ENCODE measurements at places on chromosomes 7 and 10. TPM values are rescaled to one million over a fixed set of nuclear protein-coding genes. Genes with fewer than 3 reads are reported as not detected.

SLC39A12 gene
- not detected for total RNA-seq

CYP2E1 gene
- total RNA-seq: 0.49 TPM

CPA1 gene
- not detected for total RNA-seq

TMEM270 gene
- total RNA-seq: not detected

CDH23 gene
- total RNA-seq: 2.0 TPM

SPDYE9 gene
- not detected for total RNA-seq

PDE1C gene
- total RNA-seq: 1.1 TPM

ADAMTS14 gene
- total RNA-seq: 0.30 TPM

DNA sequence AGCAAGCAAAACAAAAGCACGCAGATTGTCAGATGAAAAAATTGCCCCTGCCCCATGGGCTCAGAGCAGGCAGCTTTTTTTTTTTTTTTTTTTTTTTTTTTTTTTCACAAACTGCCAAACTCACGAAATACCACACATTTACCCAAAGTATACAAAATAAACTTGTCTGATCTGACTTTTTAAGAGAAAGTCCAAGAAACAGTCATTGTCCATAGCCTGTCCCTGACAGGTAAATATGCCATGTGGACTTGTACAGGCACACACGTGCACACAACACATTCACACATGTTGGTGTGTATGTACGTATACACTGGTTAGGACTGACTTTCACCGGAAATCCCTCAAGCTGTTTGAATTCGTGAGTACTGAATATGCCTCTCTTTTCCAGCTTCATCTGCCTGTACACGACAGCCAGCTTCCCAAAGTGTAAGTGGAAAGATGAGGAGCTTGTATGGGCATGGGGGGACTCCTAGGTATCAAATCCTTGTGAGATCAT, 929 bp upstream of the HGF start:
- H3K4me1 ChIP-seq: peaks cover 17% of the 10 kb centered on the region
- H3K27ac ChIP-seq: peak overlapping the region; percentile 86
- H3K4me3 ChIP-seq: no peak overlapping the region
- H3K27me3 ChIP-seq: no peaks in the 10 kb centered on the region

GRCh38 chr10:97071496-97071895, 114.3 kb downstream of the SLIT1 start:
- H3K36me3 ChIP-seq: peaks cover 3% of the 10 kb centered on the region
- H3K4me1 ChIP-seq: peaks cover 4% of the 10 kb centered on the region
- H3K27me3 ChIP-seq: peaks cover 17% of the 10 kb centered on the region

DNA sequence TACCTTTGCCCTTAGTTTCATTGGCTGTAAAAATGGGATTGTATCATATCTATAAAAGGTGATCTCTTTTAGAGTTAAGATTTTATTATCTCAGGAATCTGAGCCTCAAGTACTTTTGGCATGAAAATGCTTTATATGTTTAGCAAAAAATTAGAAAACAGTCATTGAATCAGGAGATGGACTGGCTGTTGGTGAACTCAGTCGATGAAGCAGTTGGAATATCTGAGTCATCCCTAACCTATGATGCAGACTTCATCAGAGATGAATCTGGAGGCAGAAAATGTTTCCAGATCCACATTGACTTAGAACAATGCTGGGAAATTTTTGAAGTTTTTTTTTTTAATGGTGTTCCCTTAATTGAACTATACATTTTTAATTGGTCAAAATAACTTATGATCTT, 228.5 kb downstream of the SLC25A13 start:
- no peak overlapping the region for H3K4me3 ChIP-seq
- H3K4me1 ChIP-seq: no peaks in the 10 kb centered on the region
- no peaks in the 10 kb centered on the region for H3K36me3 ChIP-seq
- H3K27me3 ChIP-seq: peaks cover 7% of the 10 kb centered on the region

DNA sequence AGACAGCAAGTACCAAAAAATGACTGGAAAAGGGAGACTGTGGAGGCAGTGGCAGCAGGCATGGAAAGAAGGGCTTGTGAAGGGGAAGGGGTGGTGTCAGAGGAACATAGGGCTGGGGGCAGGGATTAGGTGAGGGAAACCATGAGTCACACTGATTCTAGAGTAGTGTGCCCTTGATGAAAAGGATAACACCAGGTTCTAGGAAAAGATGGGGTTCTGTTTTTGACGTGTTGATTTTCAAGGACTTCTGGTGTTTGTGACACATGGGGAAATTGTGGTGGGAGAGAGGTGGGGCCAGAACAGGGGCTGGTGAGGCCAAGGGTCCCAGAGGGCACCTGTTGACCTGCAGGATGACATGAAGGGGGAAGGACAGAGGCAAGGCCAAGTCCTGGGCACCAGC, 57.1 kb downstream of the FIGNL1 start:
- H3K4me1 ChIP-seq: no peaks in the 10 kb centered on the region
- DNase-seq: no peak

GRCh38 chr10:3167611-3168330, 4.8 kb downstream of the PITRM1 start:
- no peak overlapping the region for H3K4me3 ChIP-seq
- H3K27me3 ChIP-seq: no peaks in the 10 kb centered on the region
- DNase-seq: no peak
- H3K27ac ChIP-seq: peak overlapping the region; percentile 50

DNA sequence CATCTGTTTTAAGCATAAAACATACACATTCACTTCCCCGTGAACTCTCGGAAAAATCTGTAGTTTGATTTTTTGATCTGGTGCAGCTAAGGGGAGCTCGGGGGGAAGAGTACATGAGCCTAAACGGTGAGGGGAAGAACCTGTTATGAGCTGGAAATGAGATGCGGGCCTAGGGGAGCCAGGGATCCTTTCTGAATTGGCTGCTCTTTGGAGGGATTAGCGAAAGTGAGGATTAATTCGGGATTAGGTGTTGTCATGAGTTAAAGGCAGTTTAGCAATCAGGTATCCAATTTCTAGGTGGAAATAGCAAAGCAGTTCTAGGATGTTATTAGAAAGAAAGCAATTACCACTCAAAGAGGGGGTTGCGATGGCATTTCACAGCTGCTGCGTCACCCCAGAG, 51.1 kb upstream of the ADARB2 start:
- DNase-seq: no peak
- no peaks in the 10 kb centered on the region for H3K4me1 ChIP-seq
- H3K27me3 ChIP-seq: no peaks in the 10 kb centered on the region
- H3K4me3 ChIP-seq: no peak overlapping the region

GRCh38 chr10:13234172-13234571, at the start of gene UCMA:
TSS of gene UCMA (minus strand) at chr10:13234374. CDS start at chr10:13234258, 116 bp downstream.
- no peaks in the 10 kb centered on the region for H3K4me1 ChIP-seq
- no peak within 1 kb of the TSS for H3K27ac ChIP-seq
- no peak within 1 kb of the TSS for H3K4me3 ChIP-seq
- H3K36me3 ChIP-seq: no peaks in the 10 kb centered on the region
- no peaks in the 10 kb centered on the region for H3K27me3 ChIP-seq

DNA sequence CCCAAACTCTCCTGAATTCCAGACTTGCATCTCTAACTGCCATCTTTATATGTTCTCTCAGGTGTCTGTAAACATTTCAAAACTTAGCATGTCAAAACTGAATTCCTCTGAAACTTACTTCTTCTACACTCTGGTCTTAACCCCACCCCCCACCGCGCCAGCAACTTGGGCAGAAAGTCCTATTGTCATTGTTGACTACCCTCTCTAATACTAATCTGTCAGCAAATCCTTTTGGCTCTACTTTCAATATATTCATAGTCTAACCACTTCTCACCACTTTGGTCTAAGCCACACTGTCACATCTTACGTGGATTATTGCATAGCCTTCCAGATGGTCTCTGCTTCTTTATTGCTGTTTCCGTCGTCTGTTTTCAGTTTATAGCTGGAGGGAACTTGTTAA, 86.6 kb downstream of the AHCYL2 start:
- no peaks in the 10 kb centered on the region for H3K27me3 ChIP-seq
- peaks cover 5% of the 10 kb centered on the region for H3K4me1 ChIP-seq
- no peak overlapping the region for H3K4me3 ChIP-seq
- H3K36me3 ChIP-seq: peaks cover 7% of the 10 kb centered on the region
- H3K27ac ChIP-seq: no peak overlapping the region

- no peaks in the 10 kb centered on the region for H3K27me3 ChIP-seq
- no peak overlapping the region for H3K4me3 ChIP-seq
- no peak for DNase-seq
- H3K27ac ChIP-seq: no peak overlapping the region
- H3K36me3 ChIP-seq: peaks cover 3% of the 10 kb centered on the region
Observed at GRCh38 chr10:77864151-77864851, 62.3 kb downstream of the DLG5 start.

DNA sequence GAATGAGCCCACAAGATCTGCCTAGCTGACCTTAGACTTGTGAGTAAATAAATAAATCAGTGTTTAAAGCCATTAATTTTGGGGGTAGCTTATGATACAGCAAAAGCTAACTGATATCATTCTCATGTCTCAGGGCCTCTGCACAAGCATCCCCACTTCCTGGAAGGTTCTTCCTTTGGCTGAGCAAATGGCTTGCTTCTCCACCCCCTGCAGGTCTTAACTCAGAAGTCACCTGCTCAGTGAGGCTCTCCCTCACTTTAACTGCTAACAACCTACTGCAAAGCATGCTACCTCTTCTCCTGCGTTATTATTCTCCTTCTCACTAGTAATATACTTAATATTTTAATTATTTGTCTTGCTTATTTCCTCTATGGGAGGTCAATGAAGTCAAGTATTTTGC, 167.3 kb downstream of the TPK1 start:
- H3K4me3 ChIP-seq: no peak overlapping the region
- no peak overlapping the region for H3K27ac ChIP-seq
- no peaks in the 10 kb centered on the region for H3K27me3 ChIP-seq
- H3K4me1 ChIP-seq: no peaks in the 10 kb centered on the region
- DNase-seq: no peak

- no peaks in the 10 kb centered on the region for H3K27me3 ChIP-seq
- H3K4me1 ChIP-seq: peaks cover 5% of the 10 kb centered on the region
- H3K4me3 ChIP-seq: no peak overlapping the region
- no peaks in the 10 kb centered on the region for H3K36me3 ChIP-seq
Observed at GRCh38 chr10:77104459-77104980, 533.1 kb downstream of the KCNMA1 start.

DNA sequence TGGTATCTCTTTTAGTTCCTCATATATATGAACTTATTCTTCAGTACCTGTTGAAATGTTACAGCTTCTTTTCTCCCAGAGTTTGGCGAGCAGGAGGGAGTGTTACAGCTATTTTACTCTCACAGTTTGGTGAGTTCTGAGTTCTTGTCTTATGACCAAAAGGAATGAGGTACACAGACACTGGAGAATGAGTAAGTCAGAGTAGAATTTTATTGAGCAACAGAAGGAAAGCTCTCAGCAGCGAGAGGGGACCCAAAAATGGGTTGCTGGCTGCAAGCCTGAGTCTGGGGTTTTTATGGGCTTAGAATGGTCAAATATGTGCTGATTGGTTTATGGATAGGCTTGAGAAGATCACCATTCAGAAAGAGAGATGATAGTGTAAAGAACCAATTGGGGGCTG, 175.2 kb downstream of the CDK14 start:
- H3K36me3 ChIP-seq: peaks cover 12% of the 10 kb centered on the region
- H3K4me3 ChIP-seq: no peak overlapping the region
- peaks cover 13% of the 10 kb centered on the region for H3K4me1 ChIP-seq
- no peak for DNase-seq

GRCh38 chr7:23272275-23272674, 25.7 kb downstream of the GPNMB start:
- no peak for DNase-seq
- H3K27me3 ChIP-seq: peaks cover 6% of the 10 kb centered on the region

DNA sequence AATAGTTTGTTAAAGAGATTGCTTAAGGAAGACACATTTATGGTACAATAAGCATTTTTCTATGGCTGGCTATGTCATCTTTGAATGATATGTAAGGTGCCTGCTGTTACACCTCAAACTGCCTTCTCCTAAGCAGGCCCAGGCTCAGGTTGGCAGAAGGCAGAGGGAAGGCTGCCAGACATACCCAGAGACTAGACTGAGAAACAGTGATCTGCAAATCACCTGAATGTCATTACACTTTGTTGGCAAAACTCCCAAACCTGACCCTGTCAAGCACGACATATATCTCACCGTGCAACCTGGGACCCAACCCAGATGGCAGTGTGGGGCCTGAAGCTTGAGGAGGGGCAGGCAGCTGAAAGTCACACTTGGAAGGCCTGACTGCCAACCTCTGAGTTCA, 136.6 kb upstream of the TARP start:
- DNase-seq: no peak
- no peak overlapping the region for H3K27ac ChIP-seq
- no peak overlapping the region for H3K4me3 ChIP-seq
- no peaks in the 10 kb centered on the region for H3K4me1 ChIP-seq
- H3K27me3 ChIP-seq: no peaks in the 10 kb centered on the region

- no peak for DNase-seq
- H3K27ac ChIP-seq: no peak overlapping the region
- H3K4me3 ChIP-seq: no peak overlapping the region
- no peaks in the 10 kb centered on the region for H3K36me3 ChIP-seq
- H3K4me1 ChIP-seq: peaks cover 25% of the 10 kb centered on the region
- H3K27me3 ChIP-seq: no peaks in the 10 kb centered on the region
Observed at GRCh38 chr7:143375298-143376034, 5.7 kb upstream of the ZYX start.

DNA sequence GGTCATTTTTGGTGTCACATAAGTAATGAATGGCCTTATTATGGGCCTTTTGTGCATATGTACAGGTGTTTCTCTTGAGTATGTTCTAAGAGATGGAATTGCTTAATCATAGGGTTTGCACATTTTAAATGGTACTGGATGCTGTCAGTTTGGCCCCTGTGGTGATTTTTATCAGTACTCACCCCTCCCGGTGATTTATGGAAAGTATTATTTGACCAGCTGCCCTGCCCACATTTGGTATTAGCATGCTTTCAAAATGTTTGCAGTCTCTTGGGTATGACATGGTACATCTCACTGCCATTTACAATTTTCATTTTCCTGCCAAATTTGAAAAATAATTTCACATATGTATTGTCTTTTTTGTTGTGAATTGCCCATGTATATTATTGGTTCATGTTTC, 427.7 kb downstream of the LRMDA start:
- H3K4me1 ChIP-seq: no peaks in the 10 kb centered on the region
- no peak overlapping the region for H3K4me3 ChIP-seq
- H3K36me3 ChIP-seq: no peaks in the 10 kb centered on the region
- DNase-seq: no peak
- H3K27ac ChIP-seq: no peak overlapping the region
- no peaks in the 10 kb centered on the region for H3K27me3 ChIP-seq

DNA sequence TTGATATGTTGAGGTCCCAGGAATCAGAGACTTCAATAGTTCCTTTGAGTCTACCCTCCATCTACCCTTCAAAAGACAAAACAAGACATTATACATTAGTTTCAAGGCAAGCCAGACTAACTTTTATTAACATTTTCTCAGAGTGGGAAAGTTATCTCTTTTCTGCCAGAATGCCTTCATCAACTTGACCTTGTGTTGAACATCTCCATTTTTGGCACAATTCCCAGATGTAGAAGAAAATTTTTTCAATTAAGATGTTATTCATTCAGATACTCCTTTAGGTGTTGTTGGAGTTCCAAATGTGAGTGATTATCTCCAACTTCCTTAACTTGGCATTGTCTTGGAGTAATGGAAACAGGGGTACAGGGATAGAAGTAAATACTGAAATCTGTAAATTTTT, 59.1 kb downstream of the NRF1 start:
- peaks cover 19% of the 10 kb centered on the region for H3K36me3 ChIP-seq
- DNase-seq: no peak
- H3K27me3 ChIP-seq: no peaks in the 10 kb centered on the region

DNA sequence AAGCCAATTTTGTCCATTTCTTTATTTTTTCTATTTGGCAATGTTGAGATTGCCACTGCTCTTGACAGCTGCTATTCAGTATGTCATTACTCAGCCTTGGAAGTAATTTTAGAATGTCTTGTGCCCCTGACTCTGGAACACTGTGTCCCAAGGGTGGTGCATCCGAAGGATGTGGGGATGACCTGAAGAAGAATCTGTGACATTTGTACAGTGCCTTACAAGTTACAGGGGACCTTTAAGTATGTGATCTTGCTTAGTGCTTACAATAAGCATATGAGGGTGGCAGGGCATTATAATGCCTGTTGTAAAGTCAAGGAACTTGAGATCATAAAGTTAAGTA, 239.5 kb downstream of the REEP3 start:
- no peaks in the 10 kb centered on the region for H3K36me3 ChIP-seq
- H3K27ac ChIP-seq: no peak overlapping the region
- peaks cover 58% of the 10 kb centered on the region for H3K27me3 ChIP-seq
- H3K4me3 ChIP-seq: no peak overlapping the region
- no peaks in the 10 kb centered on the region for H3K4me1 ChIP-seq
